Activated CD8-positive, alpha-beta memory T cell treated with anti-CD3 and anti-CD28 coated beads for 1 hour (primary cell): ENCODE measurements at places on chromosomes 4 and X.

- no peak for DNase-seq
These were observed 51.6 kb upstream of the BLTP1 start for GRCh38 chr4:122100508-122100907.

DNA sequence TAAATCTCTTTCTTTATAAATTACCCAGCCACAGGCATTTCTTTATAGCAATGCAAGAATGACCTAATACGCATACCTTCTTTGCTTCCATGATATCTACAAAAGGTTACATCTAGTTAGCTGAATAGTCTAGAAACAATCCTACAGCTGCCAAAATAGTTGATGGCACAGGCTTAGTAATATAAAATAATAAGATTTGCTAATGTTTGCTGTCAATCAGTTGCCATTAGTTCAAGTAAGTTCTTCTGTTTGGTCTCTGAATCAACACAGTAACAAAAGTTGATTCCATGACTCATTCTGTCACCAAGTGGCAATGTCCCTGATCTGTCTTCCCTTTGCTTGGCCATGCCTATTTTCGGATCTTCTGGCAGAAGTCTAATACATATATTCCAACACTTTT is 470.2 kb downstream of the SPRY1 start:
- no peak for DNase-seq

GRCh38 chr4:101843054-101843453 is 52.5 kb downstream of the BANK1 start:
- no peak for DNase-seq

DNA sequence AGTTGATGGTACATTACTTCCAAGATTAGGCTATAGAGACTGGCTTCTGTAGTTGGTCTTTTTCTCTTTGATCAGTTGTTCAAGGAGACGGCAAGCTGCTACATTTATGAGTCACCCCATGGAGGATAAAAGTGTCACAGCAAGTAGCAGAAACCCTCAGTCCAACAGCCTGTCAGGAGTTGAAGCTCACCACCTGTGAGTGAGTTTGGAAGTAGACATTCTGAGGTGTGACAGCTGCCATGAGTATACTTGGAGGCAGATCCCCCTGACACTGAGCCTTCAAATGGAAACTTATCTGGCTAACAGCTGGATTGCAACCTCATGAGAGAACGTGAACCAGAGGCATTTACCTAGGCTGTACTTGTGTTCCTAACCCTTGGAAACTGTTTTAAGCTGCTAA is 68.0 kb downstream of the CCNG2 start:
- DNase-seq = no peak

DNA sequence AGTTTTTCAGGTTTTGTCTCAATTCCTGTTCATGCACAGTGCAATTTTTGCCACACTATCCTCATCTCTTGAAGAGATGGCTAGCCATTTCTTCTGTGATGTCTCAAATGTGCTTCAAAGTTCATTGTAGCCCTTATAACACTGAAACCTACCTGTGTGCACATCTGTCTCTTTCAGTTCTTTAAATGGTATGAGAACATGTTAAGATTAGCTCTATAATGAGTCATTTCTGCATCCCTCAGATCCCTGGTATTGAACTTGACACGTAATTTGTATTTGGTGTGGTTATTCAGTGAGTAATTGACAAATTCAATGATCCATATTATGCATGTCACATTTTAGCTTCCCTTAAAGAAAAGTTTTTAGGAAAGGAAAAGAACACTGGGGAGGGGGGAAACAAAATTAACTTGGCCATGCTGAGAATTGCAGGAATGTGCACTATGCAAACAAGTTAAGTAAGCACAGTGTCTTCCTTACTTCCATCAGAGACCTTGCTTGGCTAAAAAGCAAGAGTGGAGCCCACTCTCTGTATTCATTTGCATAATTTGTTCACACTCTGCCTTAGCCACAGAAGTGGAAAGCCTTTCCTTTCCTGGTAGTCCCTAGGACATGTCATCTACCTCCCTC is 659.8 kb upstream of the MAGEB2 start:
- DNase-seq = no peak

- DNase-seq = no peak
These were observed 341.1 kb downstream of the RAPGEF2 start for GRCh38 chr4:159443975-159444374.

DNA sequence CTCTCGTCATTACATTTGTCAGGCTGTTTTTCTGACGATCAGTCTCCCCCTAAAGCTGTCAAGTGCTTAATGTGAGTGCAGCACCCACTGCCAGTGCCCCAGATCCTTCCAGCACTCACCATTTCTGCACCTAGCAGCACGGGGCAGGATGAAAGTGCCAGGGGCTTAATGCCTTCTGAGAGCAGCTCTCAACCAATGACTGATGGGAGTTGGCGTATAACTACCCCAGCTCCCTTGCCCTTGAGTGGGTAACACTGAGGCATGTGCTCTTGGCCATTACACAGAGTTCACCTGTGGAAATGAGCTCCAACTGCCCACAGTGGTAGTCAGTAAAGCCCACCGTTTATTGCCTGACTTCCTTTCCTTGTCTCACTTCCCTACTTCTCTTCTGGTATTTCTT is 226.2 kb upstream of the BCOR start:
- DNase-seq = no peak

DNA sequence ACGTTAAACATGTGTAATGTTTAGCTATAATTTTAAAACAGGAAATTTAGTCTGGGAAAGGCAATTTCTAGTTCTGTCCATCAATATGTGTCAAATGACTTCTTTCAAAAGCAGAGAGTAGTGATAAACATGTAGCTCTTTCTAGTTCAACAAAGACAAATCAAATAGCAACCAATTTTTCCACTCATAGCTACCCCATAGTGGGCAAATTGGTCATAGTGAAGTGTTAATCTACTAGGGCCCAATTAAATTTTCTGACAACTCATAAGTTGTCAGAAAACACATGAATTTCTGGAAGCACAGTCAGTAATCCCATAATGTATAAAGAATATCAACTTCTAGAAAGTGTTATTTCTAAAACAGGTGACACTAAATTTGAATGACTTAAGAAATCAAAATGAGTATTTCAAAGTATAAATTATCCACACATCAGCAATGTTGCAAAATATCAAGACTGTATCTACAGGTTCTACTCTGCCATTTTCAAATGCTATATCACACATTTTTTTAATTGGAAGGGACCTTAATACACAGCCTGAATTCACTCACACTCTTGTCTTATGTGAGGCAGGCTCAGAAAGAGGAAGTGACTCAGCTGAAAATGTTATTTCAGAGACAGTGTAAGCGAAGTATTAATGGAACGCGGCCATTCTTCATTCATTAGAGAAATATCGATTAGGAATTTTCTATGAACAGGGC is 7.7 kb downstream of the OCIAD2 start:
- no peak for DNase-seq

DNA sequence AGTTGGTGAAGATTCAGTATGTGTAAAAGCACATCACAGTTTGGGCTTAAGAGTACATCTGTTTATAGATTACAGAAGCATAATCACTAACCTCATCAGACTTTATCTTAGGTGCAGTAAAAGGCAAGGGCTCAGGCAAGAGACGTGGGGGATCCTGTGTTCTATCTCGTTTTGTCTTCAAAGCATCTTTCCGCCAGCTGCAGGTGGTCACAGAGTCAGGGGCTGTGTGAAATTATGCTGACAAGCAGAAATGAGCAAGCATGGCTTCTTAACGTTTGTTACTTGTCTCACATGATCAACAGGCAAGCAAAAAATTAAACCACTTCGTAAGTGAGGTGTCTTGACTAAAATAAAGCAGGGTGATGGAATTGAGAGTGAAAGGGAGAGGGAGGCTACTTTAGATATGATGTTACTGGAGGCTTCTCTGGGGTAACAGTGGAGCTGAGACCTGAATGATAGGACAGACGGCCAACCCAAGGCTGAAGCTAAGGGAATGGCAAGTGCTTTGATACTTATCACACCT is 1.4 kb upstream of the TEC start:
- no peak for DNase-seq
